G401 (cell line): ENCODE measurements at places on chromosomes 13 and 19. TPM values are rescaled to one million over a fixed set of nuclear protein-coding genes. Genes with fewer than 3 reads are reported as not detected.

Gene ICAM5
- total RNA-seq = 13.2 and 14.8 TPM in 2 replicates

Gene C13orf46
- total RNA-seq = not detected in 2 replicates

Gene YJEFN3
- 0.37 TPM in 2 replicates for total RNA-seq

Gene CD177
- 443 and 498 TPM in 2 replicates for total RNA-seq

Gene C19orf67
- total RNA-seq = not detected in 2 replicates

Gene GDF15
- total RNA-seq = 143 and 217 TPM in 2 replicates

Gene VAV1
- total RNA-seq = not detected in 2 replicates

Gene FBXO27
- 44.0 and 52.2 TPM in 2 replicates for total RNA-seq

Gene CCDC124
- total RNA-seq = 181 and 230 TPM in 2 replicates
